ENCODE measurements at places on chromosomes 1 and 21. TPM values are rescaled to one million over a fixed set of nuclear protein-coding genes. Genes with fewer than 3 reads are reported as not detected.
A peak's percentile ranks its signal among the peaks of the same experiment; 100 is the strongest.

GRCh38 chr1:193787061-193787460, 600.6 kb upstream of the B3GALT2 start:
- no peak overlapping the region for H3K27ac ChIP-seq
- H3K27me3 ChIP-seq: no peaks in the 10 kb centered on the region
- no peak overlapping the region for H3K4me3 ChIP-seq
- no peaks in the 10 kb centered on the region for H3K4me1 ChIP-seq
- DNase-seq: no peak

DNA sequence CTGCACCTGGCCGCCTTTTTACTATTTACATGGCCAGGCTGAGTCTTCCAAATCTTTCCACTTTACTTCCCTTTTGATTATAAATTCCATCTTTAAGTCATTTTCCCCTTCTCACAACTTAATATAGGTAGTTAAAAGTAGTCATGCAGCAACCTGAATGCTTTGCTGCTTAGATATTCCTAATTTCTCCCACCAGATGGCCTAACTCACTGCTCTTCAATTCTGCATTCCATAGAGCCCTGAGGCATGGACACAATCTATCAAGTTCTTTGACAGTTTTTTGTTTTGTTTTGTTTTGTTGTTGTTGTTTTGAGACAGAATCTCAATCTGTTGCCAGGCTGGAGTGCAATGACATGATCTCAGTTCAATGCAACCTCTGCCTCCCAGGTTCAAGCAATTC, 21.7 kb upstream of the FAAH start:
- H3K36me3 ChIP-seq: no peaks in the 10 kb centered on the region
- no peak overlapping the region for H3K27ac ChIP-seq
- no peak for DNase-seq
- no peaks in the 10 kb centered on the region for H3K27me3 ChIP-seq
- H3K4me3 ChIP-seq: no peak overlapping the region

GRCh38 chr1:55046871-55047270, 7.5 kb downstream of the PCSK9 start:
- H3K4me1 ChIP-seq: no peaks in the 10 kb centered on the region
- H3K36me3 ChIP-seq: no peaks in the 10 kb centered on the region
- no peak overlapping the region for H3K27ac ChIP-seq
- no peak overlapping the region for H3K4me3 ChIP-seq
- DNase-seq: no peak
- peaks cover 11% of the 10 kb centered on the region for H3K27me3 ChIP-seq

DNA sequence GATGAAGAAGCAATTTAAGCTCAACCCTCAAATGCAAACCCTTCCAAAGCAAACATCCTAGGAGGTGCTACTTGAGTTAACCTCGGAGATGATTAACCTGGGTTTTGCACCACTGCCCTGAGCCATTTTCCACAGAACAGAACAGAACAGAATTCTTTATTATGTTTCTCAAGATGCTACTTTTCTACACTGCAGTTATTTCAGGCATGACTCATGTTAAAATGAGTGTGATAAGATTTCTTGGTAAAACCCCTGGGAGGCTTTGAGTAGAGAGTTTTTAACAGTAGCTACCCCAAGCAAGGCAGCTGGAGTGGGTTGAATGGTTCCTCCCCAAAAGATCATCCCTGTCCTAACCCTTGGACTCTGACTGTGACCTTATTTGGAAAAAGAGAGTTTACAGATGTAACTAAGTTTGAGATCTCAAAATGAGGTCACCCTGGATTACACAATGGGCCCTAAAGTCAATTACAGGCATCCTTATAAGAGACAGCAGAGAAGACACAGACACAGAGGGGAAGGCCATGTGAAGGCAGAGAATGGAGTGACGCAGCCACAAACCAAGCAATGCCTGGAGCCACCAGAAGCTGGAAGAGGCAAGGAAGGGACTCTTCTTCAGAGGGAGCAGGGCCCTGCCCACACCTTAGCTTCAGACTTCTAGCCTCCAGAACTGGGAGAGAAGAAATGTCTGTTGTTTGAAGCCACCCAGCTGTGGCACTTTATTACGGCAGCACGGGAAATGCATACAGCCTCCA, 153.4 kb downstream of the ETS2 start:
- H3K36me3 ChIP-seq: no peaks in the 10 kb centered on the region
- H3K4me3 ChIP-seq: no peak overlapping the region
- DNase-seq: peak; percentile 82
- H3K27me3 ChIP-seq: no peaks in the 10 kb centered on the region

DNA sequence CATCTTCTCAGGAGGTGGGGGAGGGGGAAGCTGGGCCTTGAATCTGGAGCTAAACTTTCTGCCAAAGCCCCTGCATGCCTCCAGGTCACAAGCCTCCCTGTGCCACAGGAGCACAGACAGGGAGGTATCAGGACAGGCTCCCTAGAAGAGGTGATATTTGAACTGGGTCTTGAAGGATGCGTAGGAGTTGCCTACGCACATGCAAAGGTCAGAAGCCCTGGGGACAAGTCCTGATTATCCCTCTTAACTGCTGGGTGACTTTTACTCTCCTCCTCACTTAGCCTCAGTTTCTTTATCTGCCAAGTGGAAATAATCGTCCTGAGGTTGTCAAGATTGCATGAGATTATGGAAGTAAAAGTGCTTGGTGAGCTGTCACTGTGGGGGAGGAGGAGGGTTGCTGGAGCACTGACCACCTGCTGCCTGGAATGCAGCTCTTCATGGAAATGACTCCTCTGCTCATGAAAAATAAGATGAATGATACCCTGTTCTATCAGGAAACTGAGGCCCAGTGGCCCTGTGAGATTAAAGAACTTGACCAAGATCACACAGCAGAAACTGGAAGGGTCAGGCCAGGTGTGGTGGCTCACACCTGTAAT, 50.6 kb upstream of the LAPTM5 start:
- H3K27me3 ChIP-seq: no peaks in the 10 kb centered on the region
- H3K4me1 ChIP-seq: peaks cover 38% of the 10 kb centered on the region

DNA sequence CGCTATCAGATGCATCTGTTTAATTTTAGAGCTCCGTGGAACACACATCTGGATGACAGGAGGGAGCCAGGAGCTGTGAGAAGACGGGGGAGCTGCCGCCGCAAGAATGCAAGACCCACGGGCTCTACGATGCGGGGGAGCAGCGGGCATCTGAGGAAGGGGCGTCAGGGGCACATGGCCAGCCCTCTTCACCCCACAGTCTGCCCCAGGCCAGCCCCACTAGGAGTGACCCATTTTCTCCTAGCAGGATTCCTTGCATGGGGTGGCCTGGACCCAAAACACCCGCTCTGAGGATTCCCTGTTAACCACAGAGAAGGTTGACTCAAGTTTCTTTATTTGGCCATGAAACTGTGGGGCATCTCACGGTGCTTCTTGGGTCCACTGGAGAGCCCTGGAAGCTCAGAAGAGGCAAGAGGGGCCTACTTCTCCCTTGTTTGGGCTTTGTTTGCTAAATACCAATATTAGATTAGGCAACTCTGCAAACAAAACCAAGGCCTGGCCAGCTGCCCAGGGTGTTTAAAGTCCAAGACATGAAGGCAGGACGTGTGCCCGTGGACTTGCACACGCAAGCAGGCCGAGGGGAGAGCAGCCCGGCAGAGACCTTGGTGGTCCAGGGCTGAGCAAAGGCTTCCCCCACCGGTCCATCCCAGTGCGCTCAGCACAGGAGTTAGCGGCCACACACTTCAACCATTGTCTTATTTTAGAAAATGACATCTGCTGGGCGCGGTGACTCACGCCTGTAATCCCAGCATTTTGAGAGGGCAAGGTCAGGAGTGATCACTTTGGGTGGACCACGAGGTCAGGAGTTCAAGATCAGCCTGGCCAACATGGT, 89.8 kb downstream of the DHRS3 start:
- DNase-seq: peak; percentile 72
- H3K36me3 ChIP-seq: no peaks in the 10 kb centered on the region
- H3K27me3 ChIP-seq: no peaks in the 10 kb centered on the region
- H3K27ac ChIP-seq: no peak overlapping the region

Gene LCE3E
- not detected for total RNA-seq

Gene STUM
- total RNA-seq: not detected

Gene OR2L5
- not detected for total RNA-seq

Measured in GM23248 (cell line).